ENCODE measurements at places on chromosomes 1 and 21.

DNA sequence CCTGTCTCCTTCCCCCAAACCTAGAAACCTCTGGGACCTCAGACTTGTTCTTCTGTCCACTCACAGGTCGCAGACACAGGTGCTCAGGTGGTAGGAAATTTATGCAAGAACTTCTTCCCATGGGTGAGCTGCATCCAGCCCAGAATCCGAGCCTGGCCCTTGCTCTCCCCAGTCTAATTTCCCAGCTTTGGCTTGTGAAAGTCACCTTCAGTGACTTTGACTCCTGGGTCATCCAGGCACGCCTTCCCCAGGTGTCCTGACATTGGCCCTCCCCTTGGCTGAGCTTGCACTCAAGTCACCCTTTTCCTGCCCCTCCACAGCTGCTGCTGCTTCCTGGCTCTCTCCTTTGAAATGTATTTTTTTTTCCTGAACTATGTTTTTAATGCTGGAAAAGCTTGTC lies 6.6 kb downstream of the IPO13 start:
- DNase-seq, result no peak

- DNase-seq, result no peak
Measured at GRCh38 chr1:240193679-240194078, 102.0 kb downstream of the FMN2 start.

- DNase-seq, result no peak
Measured at GRCh38 chr1:243495442-243496186, 239.8 kb downstream of the SDCCAG8 start.

GRCh38 chr1:240811256-240811655 lies 199.3 kb upstream of the GREM2 start:
- no peak for DNase-seq

- DNase-seq, result no peak
Measured at GRCh38 chr1:65092691-65093090, 55.3 kb upstream of the AK4 start.

- DNase-seq, result no peak
Measured at GRCh38 chr1:2595261-2595811, 8.8 kb downstream of the PRXL2B start.

DNA sequence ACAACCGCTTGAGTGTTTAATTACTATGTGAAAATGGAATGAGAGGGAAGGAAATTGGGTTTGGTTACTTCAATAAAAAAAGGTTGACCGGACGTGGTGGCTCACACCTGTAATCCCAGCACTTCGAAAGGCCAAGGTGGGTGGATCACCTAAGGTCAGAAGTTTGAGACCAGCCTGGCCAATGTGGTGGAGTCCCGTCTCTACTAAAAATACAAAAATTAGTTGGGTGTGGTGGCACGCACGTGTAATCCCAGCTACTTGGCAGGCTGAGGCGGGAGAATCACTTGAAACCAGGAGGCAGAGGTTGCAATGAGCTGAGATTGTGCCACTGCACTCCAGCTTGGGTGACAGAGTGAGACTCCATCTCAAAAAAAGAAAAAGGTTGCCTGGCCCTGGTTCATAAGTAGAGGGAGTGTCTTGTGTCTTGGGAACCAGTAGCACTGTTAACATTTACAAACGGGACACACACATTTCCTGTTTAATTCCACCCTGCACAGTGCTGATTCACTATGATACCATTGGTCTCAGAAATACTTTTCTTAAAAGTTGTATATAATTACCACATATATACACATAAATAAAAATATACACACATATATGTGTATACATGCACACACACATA lies 27.6 kb upstream of the CLDN14 start:
- no peak for DNase-seq

GRCh38 chr1:240621249-240621648 lies 9.3 kb upstream of the GREM2 start:
- DNase-seq, result no peak

GRCh38 chr1:244002721-244003120 lies 48.4 kb upstream of the ZBTB18 start:
- no peak for DNase-seq

DNA sequence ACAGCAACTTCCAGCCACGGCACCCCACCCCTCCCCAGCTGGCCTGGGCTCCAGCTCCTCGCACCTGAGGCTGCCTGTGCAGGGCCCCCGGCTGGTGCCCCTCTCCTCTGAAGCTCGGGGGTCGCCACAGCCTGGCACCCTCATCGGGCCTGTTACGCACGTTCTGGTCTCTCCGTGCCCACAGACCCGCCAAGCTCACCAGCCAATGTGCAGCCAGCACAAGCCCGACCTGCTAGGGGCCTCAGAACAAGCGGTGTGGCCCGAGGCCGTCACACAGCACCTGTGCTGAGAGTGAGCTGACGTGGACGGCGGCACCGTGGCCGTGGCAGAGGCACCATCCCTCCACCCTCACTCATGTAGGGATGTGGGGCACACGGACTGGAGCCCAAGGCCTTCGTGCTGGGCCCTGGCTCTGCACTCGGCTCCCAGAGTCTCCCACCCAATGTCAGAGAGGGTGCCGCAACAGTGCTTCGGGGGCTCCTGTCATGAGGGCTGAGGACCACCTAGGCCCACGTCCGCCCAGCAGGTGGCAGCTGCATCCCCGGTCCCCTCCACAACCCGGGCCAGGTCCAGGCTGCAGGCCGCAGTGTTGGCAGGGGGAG lies 4.4 kb upstream of the SAMD11 start:
- no peak for DNase-seq

DNA sequence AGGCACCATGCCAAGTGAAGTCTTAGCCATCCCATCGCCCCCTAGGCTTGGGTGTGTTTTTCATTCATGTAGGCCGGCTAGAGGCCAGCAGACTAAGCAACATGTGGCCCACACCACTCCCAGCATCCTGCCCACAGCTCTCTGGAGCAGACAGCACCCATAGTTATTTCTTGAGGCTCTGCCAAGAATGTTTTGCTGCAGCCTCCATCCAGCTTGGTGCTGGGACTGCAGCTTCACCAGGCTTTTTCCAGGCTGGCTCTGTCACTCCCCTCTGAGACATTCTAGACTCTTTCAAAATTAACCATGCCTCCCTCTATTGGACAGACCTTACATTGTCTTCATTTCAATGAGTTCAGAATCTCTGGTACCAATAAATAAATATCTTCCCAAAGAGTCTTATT lies 104.2 kb downstream of the DUSP10 start:
- DNase-seq, result no peak

DNA sequence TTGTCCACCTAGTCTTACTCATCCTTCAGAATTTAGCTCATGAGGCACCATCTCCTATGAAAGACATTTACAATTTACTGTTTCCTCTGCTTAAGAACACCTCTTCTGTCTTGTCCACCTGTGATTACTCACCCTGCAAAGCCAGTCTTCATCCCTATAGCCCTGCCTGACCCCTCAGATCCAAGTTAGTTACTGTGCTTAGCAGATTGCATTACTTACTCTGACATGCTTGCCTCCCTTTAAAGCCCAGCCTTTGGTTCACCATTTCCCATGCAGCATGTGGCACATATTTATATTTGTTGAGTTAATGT lies 60.9 kb upstream of the VCAM1 start:
- DNase-seq, result no peak

- no peak for DNase-seq
Measured at GRCh38 chr1:79711001-79711431, 704.5 kb upstream of the ADGRL4 start.

DNA sequence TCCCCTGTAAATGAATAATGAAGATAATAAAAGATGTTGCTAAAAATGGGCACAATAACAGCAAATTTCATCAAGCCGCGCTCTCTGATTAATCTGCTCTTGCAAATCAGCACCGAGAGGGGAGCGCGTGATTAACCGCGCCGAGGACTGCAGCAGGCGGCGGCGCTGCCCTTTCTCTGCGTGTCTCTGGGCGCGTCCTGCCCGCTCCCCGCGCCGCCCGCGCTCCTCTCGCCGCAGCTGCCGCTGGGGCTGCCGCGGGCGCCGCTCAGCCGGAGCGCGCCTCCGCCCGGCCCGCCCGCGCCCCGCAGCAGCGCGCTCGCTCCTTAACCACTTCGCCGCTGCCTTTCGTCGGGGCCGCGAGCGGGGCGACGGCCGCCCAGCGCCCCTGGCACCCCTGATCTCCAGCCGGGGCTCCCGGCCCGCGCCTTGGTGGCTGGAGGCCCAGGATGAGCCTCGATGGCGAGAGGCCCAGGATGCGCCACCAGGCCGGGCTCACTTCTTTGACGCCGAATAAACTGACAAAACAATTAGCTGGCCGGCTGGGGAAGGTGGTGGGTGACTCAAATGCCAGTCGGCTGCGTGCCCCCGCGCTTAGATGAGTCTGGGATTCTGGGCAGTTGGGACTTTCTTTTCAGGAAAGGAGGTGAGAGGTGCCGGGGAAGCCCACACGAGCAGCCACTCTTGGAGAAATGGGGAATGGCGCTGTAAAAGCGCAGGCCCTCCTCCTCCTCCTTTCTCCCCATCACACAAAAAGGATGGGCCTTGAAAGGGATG lies 221.4 kb upstream of the PKN2 start:
- peak; percentile 7 for DNase-seq

DNA sequence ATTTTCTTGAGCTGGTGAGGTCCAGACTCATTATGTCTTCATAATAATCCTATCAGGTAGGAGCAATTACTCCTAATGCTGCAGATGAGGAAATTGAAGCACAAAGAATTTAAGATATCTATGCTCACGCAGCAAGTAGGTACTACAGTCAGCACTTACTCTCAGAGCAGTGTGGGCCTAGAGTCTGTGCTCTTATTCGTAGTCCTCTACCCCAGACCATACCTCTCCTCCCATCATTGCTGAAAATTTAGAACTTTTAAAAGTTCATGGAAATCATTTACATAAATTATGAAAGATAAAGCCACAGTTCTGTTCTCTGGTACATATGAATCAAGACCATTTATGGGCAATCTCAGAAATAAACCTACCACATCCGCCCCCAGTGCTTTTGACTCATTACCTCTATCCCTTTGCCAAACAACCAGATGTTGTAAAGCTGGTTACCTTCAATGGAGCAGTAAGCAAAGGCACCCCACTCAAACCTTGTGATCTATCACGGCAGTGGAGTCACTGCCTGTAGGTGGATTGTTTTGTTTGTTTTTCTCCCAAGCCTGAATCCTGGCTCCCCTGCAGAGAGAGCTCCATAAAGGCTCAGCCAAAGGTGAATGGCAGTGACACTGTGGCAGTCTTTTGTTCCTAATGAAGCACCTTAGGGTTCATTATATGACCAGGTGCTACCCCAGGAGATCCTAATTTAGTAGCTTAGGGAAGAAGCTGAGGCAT lies 20.9 kb upstream of the MAN1A2 start:
- DNase-seq, result peak; percentile 54

DNA sequence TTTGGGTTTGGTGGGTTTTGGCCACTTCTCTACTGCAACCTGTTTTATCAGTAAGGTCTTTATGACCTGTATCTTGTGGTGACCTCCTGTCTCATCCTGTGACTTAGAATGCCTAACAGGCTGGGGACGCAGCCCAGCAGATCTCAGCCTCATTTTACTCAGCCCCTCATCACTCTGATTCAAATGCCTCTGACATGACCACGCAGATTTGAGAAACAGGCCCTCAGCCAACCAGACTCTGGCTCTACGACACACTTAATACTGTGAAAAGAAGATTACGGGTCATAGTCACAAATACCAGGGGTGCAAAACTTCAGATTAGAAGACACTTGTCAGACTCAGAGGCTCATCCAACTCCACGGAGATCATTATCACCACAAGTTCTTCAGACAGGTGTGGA lies 28.3 kb upstream of the KIF26B start:
- no peak for DNase-seq

GRCh38 chr1:111364690-111365089 lies 62.8 kb downstream of the OVGP1 start:
- no peak for DNase-seq

- no peak for DNase-seq
Measured at GRCh38 chr1:15960808-15961207, 15.1 kb downstream of the ZBTB17 start.

DNA sequence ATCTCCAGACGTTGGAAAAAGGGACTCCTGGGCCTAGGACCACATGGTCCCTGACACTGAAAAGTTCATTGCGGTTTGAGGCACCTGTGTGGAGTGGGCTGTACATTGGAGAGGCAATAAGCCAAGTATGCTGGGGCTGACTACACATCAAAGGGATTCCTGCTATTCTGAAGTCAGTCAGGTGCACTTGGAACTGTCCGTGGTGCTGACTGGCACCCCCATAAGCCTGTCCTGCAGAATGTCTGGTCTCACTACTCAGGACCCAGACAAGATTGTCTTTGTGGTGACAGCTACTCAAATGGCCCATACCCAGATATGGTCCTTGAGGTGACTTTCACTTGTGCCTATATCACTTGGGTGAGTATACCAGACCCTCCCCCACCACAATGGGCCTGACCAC lies 150.6 kb downstream of the RWDD3 start:
- DNase-seq, result peak; percentile 12

DNA sequence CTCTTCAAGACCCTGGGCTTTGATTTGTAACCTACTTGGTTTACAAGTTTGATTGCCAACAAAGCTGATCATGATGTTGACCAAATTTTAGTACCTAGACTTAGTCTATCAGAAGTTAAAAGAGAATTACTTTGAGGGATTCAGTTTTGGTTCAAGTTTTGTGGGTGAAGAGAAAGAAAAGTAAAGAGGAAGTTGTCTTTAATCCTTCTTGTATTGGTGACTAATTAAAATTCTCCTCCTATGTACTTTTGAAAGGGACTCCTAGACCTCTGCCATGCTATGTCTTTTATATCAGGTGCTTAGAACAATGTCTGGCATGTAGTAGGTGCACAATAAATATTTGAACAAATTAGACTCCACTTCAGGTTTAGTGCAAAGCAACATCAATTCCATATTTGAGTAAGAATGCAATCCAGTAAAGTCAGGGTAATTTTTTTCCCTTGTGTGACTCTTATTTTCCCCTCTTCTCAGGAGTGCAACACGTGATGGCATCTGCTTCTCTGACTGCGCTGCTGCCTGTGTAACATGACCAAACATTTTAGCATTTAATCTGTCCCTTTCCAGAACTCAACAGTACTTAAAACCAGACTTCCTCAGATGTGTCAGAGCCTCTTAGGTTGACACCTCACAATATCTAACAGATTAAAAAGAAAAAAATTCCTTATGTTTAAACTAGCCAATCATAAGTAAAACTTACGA lies 41.1 kb upstream of the KCNQ4 start:
- DNase-seq, result no peak

DNA sequence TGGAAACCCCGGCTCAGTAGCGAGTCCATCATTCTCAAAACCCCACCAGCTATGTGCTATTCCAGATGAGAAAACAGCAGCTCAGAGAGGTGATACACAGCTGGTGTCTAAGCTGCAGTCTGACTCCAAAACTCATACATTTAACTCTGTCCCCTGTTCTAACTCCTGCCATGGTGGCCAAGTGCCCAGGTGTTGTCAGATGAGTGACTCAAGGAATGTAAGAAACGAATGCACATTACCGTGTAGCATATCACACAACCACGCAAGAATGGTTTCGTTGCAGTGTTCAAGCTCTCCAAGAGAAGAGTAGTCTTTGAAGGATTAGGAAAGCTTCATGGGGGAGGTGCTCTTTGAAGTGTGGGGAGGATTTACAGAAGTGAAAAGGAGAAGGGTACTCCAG lies 4.7 kb upstream of the XKR8 start:
- DNase-seq, result no peak

- DNase-seq, result no peak
Measured at GRCh38 chr1:15690317-15690716, 6.2 kb downstream of the PLEKHM2 start.

GRCh38 chr21:42237577-42237976 lies 18.6 kb downstream of the ABCG1 start:
- DNase-seq, result no peak

- DNase-seq, result peak; percentile 54
Measured at GRCh38 chr1:58781541-58782177, 2.2 kb downstream of the JUN start.

GRCh38 chr1:248380854-248381253 lies 5.3 kb downstream of the OR2T6 start:
- no peak for DNase-seq

Measured in mammary epithelial cell (primary cell).